GM12892 (cell line): ENCODE measurements at places on chromosomes 6 and 20.

GRCh38 chr6:25862199-25862598 lies 11.8 kb downstream of the SLC17A3 start:
- no peak for DNase-seq

- no peak for DNase-seq
Observed at GRCh38 chr6:125558241-125558843, 191.1 kb upstream of the HEY2 start.

DNA sequence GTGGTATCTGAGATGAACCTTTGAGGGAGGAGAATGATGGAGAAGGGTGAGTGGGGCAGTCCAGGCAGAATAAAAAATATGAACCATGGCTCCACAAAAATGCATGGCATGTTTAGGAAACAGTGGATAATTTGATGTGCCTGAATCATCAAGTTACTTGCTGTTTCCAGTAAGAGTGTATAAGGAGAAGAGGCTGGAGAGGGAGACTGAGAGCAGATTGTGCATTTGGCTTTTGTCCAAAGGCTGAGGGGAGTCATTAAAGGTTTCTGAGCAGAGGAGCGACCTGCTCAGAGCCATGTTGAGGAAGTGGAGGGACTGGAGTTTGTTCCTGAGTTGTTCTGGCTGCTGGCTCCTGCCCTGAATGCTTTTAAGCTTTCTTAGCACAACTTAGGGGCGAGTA lies 6.1 kb downstream of the MMP24 start:
- no peak for DNase-seq

DNA sequence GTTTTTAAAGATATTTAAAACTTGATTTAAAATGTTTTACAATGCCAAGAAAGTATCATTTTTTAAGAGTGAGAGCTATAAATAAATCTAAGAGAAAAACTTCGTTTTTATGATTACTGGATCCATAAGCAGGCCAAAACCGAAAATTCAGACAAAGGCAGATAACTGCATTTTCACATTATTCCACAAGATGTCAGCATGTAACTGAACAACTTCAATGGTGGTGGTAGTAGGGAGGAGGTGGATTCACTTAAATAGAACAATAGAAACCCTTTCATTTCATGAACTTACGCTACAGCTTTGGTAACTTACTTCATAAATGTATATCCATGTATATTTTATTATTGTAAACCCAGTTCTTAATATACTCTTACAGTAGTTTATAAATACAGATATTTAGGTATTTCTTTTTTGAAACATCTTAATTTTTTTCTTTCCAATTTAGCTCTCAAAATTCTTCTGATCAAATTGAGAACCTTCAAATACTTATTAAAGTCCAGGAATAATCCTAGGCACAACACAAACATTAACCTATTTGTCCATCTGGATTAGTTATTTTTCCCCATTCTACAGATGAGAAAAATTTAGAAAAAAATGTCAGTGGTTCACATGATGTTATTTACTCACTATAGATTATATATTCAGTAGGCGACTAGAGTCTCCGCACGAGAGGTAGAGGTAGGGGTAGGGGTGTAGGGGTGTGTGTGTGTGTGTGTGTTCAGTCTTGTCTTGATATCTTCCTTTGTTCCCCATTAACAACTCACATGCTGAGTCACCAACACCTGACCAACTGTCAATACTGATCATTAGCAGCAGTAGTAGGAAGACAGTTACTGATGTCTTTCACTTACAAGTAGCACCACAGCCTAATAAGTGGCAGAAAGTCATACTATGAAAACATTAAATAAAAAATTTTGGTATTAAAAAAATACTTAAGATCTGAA lies 111.5 kb downstream of the ARHGAP18 start:
- DNase-seq: no peak

DNA sequence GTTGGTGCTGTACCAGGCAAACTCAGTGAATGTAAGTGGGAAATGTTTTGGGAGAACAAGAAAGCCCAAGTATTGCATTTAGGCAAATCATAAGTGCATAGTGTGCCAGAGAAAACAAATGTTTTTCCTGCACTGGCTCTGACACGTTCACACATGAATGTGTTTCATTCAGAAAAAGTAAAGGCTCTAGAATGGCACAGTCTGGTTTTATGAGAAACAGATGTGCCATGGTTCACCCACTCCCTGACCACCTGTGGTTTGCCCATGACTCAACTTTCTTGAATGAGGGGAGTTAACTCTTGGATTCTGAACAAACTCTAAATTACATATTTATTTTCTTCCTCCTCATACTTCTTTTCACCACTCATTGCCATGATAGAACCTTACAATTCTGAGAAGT lies 126.9 kb downstream of the KCNQ5 start:
- DNase-seq: no peak

GRCh38 chr6:74319292-74319691 lies 623.3 kb downstream of the CD109 start:
- DNase-seq: no peak

DNA sequence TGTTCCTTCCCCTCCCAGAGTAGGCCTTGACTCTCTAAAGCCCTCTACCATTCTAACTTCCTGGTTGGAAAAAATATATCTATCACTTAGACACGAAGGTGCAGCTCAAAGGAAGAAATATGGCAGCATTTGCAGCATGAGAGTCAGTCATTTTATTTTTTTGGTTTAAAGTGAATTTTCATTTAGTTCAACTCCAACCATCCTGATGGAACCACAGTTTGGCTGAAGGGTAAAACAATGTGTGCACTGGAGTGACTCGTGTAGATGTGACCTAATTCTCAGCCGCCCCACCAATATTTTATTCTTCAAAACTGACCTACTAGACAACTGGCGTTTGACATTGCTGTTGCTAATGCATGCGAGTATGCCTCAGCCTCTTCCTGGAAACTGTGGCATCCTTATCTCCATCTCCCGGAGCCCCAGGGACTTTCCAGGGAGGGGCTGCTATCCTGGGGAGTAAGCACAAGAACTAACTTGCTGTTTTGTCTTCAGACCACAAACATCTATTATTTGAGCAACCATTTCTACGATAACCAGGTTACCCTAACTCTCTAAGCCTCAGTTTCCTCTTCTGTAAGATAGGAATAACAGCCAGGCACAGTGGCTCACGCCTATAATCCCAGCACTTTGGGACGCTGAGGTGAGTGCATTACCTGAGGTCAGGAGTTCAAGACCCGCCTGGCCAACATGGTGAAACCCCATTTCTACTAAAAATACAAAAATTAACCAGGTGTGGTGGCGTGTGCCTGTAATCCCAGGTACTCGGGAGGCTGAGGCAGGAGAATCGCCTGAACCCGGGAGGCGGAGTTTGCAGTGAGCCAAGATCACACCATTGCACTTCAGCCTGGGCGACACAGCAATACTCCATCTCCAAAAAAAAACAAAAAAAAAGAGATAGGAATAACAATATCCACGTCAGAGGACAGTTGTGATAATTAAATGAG lies 148.7 kb upstream of the JARID2 start:
- DNase-seq: no peak

DNA sequence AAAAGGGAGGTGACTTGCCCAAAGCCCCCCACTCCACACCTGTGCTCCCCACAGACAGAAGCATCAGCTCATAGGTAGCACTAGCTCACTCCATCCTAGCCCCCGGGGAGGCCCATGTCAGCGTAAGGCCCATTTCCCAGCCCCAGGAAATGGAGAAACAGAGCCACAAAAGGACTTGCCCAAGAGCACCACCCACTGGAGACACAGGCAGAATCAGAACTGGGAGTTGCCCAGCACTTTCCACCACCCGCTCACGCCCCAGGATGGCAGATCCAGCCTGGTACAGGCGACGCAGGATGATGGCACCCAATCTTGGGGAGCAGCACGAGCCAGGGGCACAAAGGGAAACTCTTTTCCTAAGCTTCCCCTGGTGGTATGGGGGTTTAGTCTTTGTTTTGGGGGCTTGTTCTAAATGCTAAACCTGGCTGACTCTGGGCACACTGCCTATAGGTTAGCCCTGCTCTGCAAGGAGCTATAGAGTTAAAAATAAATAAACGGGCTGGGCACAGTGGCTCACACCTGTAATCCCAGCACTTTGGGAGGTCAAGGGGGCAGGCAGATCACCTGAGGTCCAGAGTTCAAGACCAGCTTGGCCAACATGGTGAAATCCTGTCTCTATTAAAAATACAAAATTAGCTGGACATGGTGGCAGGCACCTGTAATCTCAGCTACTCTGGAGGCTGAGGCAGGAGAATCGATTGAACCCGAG lies 11.8 kb downstream of the C20orf203 start:
- no peak for DNase-seq

DNA sequence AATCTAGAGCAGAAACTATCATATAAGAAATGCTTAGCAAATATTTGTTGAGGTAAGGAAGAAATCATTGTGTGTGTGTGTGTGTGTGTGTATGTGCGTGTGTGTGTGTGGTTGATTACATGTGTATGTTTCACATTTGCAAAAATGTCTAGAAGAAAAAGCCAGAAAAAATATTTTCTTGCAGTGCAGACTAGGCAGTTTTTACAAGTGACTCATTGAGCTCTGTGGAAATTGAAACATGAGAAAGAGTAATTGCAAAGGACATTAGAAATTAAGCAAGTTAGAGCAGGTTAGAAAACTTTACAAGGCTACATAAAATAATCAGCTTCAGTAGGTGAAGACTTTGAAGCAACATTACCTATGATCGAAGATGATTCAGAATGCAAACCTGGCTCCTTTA lies 669.0 kb upstream of the EYS start:
- no peak for DNase-seq

DNA sequence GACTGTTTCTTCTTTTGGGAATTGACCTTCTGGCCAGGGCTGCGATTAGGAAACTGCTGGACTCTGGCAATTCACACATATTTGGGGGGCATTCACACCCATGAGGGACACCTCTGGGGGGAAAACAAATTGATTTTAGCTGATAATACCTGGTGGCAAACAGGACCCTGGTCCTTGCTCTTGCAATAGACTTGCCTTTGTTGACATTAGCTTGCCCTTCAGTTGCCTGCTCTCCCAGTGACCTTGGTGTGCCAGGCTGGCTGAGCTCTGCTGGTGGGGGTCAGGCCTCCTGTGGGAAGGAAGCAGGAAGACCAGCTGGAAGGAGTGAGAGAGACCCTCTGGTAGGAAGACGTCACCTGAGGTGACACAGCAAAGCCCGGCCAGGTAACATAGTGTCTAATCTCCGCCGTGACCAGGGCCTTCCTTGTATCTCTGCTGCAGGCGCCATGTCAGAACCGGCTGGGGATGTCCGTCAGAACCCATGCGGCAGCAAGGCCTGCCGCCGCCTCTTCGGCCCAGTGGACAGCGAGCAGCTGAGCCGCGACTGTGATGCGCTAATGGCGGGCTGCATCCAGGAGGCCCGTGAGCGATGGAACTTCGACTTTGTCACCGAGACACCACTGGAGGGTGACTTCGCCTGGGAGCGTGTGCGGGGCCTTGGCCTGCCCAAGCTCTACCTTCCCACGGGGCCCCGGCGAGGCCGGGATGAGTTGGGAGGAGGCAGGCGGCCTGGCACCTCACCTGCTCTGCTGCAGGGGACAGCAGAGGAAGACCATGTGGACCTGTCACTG lies 5.3 kb downstream of the CDKN1A start:
- no peak for DNase-seq

GRCh38 chr6:118770112-118770788 lies 118.9 kb upstream of the CEP85L start:
- no peak for DNase-seq

DNA sequence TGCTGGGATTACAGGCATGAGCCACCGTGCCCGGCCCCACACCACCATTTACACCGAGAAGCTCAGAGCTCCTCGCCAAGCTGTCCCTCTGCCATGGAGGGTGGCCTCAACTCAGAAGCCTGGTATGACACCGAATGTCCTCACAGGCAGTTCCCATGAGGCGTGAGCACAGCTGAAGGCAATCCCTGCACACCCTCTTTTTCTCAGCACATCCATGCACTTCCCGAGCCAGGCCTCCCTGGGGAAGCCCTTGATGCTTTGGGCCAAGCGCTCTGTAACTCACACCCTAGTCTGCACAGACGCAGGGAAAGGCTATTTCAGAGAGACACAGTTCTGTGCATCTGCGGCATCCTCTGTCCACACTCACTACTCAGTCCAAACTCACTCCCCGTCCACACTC lies 18.4 kb downstream of the THBS2 start:
- DNase-seq: no peak

DNA sequence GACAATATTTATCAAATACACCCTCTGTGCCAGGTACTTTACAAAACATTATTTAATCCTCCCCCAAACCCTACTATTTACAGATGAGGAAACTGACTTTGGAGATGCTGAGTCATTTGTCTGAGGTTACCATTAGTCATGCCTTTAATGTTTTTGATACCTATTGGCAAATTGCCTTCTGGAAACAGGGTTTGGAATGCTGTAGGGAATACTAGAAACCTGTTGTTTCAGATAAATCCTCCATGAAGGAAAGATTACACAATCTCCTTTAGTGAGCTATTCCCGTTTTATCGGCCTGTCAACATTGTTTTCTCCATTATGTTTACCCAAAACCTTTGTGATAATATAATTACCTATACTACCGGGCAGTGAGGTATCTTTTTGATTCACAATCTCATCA lies 93.6 kb upstream of the ADGRF1 start:
- no peak for DNase-seq
